Right renal pelvis (tissue), 4 donors: ENCODE measurements at places on chromosomes 1 and 21. TPM values are rescaled to one million over a fixed set of nuclear protein-coding genes. Genes with fewer than 3 reads are reported as not detected.

OVAAL gene
- not detected for polyA plus RNA-seq

IGSF21 gene
- polyA plus RNA-seq, result 0.34 TPM

ISG15 gene
- polyA plus RNA-seq, result 9.1 TPM

AQP10 gene
- polyA plus RNA-seq, result not detected

KCNJ15 gene
- 201 TPM for polyA plus RNA-seq

CNR2 gene
- 0.06 TPM for polyA plus RNA-seq

IVL gene
- polyA plus RNA-seq, result 0.55 TPM

STK40 gene
- polyA plus RNA-seq, result 48.2 TPM

ZBTB18 gene
- polyA plus RNA-seq, result 27.3 TPM

IL6R gene
- 6.7 TPM for polyA plus RNA-seq

HTR1D gene
- polyA plus RNA-seq, result 0.44 TPM

PARP1 gene
- 123 TPM for polyA plus RNA-seq
